DMS53 (cell line): ENCODE measurements at places on chromosomes 12 and 14.

DNA sequence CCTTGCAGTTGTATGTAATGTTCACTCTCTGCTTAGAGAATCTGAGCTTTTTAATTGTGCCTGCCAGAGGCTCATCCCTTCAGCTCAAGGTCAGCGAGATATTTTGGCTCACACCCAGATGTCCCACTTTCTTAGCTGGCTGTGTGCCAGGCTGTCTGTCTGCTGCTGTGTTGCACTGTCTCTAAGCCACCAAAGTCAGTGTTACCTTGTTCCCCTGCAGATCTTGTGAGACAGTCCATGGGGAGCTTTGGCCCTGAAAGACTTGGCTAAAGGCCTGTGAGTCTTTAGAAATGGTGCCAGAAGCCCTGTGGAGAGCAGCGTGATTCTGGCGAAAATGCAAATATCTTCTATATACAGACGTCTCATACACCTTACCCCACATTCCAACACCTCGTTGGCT lies 293.7 kb downstream of the TTC6 start:
- DNase-seq: no peak

DNA sequence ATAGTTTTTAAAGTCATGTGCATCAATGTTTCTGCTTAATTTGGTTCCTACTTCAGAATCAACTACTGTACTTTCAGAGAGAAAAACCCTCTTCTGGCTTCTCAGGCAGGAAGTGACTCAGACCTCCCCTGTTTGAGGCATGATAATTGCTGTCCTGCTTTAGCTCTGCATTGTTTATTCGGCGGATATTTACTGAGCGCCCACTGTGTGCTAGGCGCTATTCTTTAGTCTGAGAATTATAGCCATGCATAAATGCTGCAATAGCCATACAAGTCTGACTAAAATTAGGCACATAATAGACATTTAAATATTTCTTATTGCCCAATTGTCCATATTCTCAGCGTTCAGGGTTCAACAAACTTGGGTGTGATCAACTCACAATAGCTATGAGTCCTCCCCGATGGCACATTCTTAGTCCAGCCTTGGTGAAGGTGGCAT lies 6.1 kb upstream of the AMIGO2 start:
- DNase-seq: peak; percentile 97

DNA sequence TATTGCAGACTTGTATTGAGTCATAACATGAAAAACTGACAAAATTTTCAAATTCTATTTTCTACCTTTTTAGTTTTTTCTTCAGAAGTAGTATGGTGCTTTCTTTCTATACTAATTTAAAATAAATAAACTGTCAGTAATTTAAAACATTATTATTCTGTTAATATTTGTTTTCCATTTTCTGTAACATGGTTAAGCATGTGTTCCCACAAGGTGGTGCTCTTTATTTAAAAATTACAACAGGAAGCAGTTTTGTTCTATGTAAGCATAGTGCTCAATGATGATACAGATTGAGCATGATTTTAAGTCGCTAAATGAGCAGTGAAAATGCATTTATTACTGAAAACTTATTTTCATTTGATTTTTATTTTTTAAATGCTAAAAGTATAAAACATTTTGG lies 114.6 kb downstream of the PPFIA2 start:
- peak; percentile 91 for DNase-seq

DNA sequence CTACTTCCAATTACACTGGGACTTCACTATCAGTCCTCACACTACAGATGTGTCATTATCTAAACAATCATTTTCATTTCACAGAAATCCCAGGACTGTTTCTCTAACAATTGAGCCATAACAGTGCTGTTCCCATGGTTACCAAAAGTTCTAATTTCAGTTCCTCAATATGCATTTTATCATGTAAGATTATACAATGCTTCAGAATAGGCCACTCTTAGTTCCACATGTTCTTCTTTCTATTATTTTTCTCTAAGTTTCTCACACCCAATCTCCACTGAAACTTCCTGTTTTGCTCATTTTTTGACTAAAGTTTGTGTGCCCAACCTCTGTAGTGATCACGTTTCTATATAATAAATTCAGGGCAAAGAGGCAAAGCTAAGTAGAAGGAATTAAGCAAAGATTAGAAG lies 185.8 kb downstream of the DUSP6 start:
- peak; percentile 72 for DNase-seq

DNA sequence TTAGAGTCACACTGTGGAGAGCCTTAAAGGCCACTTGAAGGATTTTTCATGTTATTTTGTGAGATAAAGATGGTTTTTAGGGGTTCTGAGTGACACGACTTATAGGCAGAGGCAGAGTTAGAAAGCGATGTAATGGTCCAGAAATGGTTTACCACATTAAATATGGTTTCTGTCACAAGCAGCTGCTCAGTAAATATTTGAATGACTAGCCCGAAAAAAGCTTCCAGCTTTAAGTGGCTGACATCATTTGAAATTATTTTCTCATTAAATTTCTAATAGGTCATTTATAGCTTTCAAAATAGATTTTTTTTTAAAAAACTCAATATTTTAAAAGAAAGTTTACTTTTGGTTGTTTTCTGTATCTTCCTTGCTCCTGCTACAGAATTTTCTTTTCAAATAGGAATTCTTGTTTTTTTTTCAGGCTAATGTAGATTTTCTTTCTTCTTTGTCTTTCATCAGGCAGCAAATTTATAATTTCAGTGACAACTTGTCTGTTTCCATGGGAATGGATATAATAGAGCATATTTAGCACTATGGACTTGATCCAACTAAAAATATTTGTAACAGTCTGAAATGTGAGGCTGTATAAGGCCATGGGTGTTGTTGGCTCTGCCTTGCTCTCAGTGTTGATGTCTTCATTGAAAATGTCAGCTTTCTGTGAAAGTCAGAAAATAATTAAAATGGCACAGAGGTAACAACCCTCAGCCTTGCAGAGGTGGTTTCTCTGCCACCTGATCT lies 700.0 kb downstream of the TMTC2 start:
- DNase-seq: peak; percentile 36

GRCh38 chr14:85558505-85558904 lies 28.6 kb downstream of the FLRT2 start:
- DNase-seq: no peak

DNA sequence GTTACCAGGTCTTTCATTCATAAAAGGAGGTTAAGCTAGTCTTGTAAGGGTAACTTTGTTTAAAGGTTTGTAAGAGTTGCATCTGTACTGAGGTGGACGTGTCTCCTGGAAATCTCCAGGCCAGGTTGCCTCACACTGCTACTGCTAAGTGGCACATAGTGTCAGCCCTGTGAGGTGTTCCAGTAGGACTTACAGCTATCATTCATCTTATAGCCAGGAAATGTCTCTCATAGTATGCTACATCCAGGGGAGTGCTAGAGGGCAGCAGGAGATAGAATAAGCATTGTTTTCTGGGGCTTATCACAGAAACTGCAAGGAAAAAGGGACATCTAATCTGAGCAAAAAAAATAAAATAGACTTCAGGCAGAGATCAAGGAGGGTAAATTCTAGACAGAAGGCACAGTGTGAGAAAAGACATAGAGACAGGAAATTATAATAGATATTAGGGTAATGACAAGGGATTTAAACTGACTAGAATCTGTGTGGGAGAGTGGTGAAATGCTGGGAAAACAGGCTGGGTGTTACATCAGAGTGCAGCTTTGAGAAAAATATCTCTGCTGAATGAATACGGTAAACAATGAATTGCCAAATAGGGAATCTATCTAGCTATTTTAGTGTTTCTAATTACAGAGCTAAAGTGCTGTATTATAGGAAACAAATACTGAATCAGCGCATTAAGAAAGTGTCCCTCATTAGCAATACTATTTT lies 205.1 kb upstream of the ABCD2 start:
- no peak for DNase-seq

GRCh38 chr14:103943673-103944072 lies 1.3 kb upstream of the RD3L start:
- peak; percentile 90 for DNase-seq

DNA sequence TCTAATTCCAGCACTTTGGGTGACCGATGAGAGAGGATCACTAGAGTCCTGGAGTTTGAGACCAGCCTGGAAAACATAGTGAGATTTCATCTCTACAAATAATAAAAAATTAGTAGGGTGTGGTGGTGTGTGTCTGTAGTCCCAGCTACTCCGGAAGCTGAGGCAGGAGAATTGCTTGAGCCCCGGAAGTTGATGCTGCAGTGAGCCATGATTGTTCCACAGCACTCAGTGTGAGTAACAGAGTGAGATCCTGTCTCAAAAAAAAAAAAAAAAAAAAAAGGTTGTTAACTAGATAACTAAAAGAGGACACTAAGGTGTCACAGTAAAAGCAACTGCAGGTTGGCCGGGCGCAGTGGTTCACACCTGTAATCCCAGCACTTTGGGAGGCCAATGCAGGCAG lies 121.3 kb upstream of the MAX start:
- DNase-seq: no peak

GRCh38 chr14:46417066-46417465 lies 234.5 kb downstream of the RPL10L start:
- DNase-seq: no peak

DNA sequence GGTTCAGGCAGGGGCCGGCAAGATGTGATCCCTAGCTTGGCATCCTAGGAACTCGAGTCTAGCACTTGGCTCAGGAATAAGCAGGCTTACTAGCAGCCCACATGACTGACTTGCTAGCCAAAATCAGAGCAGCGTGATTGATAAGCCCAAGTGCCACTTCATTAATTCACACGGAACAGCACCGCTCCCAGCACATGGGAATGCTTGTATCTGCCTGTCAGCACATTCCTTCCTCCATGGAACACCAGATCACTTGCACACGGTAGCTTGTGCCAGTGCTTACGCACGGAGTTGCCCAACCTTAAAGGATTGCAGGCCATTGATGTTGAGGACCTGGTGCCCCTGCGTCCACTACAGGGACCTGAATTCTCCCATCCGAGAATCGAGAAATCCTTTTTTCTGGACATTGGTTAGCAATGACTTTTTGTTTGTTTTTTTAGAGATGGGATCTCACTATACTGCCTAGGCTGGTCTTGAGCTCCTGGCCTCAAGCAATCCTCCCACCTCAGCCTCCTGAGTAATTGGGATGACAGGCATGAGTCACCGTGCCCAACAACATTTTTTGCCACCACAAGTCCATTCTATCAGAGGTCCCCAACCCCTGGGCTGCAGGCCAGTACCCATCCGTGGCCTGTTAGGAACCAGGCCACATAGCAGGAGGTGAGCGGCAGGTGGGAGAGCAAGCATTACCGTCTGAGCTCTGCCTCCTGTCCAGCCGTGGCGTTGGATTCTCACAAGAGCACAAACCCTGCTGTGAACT lies 30.6 kb upstream of the TSPAN9 start:
- DNase-seq: no peak

- no peak for DNase-seq
These were observed 87.3 kb downstream of the DYRK2 start for GRCh38 chr12:67735868-67736267.

- DNase-seq: no peak
These were observed 70.8 kb upstream of the GNG2 start for GRCh38 chr14:51789596-51789995.

GRCh38 chr12:21797539-21797938 lies 23.0 kb upstream of the KCNJ8 start:
- no peak for DNase-seq

GRCh38 chr12:14949631-14950030 lies 11.3 kb upstream of the ERP27 start:
- no peak for DNase-seq

GRCh38 chr14:72617391-72618031 lies 276.4 kb downstream of the DPF3 start:
- DNase-seq: no peak

DNA sequence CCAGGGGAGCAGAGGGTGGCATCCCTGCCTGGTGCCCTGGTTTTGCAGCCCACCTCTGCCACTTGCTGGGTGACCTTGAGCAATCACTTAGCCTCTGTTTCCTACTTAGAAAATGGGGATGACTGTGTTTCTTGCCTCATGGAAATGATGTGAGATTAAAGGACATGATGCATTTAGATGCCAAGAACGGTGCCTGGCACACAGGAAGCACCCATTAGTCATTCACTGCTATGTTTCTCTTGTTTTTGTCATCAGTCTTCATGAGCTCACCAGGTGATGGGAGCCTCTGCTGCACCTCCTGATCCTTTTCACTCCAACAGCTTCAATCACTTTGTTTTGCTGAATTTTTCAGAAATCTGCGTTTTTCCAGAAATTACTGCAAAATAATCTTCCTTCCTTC lies 23.6 kb upstream of the ATF1 start:
- no peak for DNase-seq

DNA sequence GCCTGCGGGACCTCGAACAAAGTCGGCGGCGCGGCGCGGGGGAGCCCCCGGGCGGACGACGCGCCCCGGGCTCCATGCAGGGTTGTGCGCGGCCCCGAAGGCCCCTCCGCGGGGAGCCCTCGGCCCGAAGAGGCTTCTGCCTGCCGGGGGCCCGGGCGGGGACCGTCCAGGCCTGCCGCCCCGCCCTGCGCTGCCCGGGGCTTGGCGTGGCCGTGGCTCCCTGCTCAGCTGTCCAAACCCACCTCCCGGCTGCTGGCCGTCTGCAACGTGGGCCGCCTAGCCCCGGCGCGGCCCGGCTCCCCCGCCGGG lies 670 bp downstream of the DYRK2 start:
- no peak for DNase-seq

DNA sequence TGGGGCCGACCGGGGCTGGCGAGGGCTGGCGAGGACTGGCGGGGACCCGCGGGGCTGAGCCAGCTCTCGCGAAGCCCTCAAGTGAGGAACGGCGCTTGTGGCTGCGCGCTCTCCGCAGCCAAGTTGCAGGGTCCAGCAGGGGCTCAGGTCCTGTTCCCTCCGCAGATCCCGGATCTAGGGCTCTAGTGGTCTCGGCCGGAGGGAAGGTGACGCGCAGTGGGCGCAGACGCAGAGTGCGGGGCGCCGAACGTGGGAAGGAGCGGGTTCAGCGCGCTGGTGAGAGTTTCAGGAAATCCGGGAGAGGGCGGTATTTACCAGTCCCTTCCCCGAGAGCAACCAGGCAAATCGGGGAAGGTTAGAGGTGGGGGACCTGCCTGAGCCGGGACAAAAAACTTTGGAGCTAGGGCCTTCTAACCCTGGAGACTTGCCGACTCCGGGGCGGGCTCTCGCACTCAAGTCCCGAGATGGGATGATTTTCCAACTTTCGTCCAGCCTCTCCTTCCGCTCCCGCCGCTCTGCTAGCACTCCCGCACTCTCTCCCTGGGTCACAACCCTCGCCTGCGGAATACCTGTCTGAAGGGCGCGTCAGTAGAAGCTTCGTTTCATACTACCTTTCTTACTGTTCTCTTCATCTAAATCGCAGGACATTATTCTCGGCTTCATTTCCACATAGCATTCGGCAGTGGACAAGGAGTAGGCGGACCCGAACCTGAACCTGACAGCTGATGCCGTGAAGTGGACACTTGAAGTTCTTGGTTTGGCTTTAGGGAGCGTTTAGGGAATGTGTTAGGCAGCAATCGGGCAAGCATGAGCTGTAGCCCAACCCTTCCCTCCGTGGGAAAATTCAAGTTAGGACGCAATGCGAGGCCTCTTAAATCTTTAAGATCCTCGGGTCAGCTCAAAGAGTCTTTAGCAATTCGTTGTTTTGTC lies 13.6 kb upstream of the PAX9 start:
- DNase-seq: peak; percentile 84

DNA sequence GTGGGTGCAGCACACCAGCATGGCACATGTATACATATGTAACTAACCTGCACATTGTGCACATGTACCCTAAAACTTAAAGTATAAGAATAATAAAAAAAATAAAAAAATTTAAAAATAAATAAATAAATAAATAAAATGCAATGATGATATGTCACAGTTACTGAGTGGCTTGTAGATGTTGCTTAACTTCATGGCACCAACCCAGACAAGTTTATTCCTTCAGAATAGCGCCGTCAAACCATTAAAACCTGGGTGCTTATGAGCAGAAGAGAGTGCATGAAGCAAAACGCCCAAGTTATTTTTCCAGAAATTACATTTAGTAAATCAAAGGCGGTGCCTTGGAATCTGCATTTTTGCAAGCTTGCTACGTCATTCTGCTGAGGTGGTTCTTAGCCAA lies 417.9 kb downstream of the AEBP2 start:
- no peak for DNase-seq
